ENCODE measurements at places on chromosomes 7 and 10.

DNA sequence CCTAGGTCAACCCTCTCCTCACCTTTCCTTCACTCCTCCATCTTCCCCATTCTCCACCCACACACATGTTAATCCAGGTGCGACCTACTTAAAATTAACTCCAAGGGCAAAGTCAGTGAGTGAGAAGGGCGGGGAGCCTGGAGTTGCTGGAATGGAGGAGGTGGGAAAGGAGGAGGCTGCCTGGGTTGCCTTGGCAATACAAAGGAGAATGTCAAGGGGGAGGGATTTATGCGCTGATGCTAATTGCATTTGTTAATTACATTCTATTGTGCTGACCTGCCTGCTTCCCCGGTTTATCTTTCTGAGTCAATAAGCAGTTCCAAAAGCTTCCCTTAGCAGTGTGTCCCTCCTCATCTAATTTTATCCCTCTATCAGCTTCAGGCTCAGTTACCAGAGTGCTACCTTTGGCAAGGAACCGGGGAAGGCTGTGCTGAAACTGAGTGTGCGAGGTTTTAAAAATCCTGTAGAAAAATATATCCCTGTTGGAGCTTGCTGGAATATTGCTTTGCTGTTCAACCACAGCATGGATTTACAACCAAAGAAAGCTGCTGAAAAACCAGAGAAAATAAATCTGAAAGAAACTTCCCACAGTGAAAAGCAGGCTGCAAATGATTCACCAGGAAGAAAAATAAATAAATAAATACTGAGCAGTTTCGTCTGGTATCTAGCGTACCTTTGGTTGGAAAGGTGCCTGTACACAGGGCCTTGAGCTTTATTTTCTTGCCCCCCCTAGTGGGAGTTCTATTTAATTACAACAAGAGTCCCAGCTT, 113.2 kb upstream of the DGKB start:
- no peak for DNase-seq

DNA sequence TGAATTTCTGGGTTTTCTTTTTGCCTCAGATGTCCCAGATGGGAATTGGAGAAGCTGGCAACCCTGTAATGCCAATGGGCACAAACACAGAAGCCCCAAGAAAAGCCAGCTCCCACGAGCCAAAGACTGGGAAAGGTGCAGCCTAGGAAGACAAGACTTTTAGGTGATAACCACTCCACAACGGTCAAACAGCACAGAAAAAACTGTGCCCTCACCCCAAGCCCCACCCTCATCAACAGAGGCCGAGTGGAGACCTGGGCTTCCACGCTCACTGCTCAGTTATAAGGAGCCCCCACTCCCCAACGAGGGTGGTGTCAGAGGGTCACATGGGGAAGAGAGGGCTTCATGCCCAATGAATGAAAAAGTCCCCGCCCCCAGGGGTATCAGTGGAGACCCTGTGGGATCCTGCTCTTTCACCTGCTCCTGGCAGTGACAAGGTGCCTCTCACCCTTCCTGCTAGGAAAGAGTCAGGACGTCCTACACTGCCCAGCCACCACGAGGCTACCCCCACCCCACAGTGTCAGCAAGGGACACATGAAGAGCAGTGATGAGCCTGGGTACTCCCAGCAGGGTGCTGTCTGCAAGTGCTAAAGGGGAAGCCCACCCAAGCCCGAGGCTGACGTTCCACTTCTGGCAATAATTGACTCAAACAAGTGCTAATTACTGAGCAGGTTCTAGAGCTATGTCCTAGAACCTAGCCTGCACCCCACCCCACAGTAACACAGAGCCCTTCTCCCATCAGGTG, 8.3 kb downstream of the TMEM273 start:
- peak; percentile 44 for DNase-seq

GRCh38 chr10:49534670-49535381, 4.1 kb downstream of the ERCC6 start:
- DNase-seq: no peak

DNA sequence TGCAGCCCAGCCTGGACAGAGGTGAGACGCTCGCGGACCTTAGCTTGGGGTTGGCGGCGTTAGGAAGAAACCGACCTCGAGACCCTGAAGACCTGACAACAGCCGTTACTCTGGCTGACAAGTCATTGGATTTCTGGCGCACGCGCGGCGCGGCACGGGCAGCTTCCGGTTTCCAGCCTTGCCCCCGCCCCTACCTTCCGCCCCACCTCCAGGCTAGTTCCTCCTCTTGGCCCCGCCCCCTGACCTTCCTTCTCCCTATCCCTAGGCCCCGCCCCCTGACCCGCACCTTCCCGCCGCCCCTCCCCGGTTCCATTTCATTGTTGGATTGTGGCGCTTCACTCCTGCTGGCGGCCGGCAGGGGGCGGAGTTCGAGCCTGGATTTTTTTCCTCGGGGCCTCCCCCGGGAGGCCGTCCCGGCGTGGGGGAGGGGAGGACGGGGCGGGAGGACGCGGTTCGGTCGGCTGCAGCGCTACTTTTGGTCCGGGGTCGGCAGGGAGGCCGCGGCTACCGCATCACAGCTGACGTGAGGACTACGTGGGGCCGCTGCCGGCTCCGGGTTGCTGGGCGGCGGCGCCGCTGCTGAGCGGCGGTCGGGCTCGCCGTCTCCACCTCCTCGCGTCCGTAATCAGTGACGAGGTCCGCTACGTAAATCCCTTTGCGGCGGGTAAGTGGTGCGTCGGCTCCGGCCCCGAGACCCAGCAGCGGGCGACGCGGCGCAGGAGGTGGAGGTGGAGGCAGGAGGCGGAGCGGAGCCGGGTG, at the start of gene CREM:
TSS of gene CREM (plus strand) at position 317 of the 759 bp plus-strand sequence. CDS start 10,990 bp downstream, outside the sequence.
- peak; percentile 99 for DNase-seq

GRCh38 chr7:32385316-32385956, 104.7 kb downstream of the LSM5 start:
- no peak for DNase-seq

- no peak for DNase-seq
Observed at GRCh38 chr10:19169684-19170083, 121.1 kb downstream of the MALRD1 start.

DNA sequence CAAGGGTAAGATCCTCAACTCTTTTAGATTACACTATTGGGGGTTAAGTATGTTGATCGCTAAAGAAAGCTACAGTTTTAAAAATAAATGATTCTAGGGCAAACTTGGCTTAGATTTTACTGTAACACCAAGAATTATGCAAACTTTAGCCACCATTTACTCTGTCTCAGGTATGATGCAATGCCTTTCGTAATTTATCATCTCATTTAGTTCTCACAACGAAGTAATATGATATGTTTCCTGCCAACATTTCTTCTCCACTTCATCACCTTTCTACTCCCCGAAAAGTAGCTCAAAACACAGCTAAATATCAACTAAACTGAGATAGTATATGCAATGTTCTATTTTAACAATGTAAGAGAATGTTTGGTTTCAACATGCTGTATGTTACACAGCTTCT, 21.1 kb downstream of the FAM133B start:
- no peak for DNase-seq

- DNase-seq: no peak
Observed at GRCh38 chr10:111739125-111739873, 444.3 kb downstream of the GPAM start.

- no peak for DNase-seq
Observed at GRCh38 chr7:103989200-103989784, at the start of gene RELN. Gene RELN, minus strand, starts transcription at chr7:103989658. Its CDS starts 302 bp downstream, at chr7:103989356.

DNA sequence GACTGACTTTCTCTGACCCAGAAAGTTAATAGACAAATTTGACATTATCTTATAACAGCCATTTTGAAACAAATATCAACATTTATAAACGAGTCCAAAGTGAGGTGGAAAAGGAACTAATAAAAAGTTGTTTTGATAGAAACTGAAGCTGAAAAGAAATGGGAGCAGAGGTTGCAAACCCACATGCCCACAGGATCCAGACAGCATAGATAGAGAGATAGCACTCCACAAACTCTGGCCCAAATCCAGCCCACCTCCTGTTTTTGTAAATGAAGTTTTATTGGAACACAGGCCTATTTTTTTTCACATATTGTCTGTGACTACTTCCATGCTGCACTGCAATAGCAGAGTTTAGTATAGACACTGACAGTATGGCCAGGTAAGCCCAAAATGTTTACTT, 171.9 kb downstream of the PRKG1 start:
- DNase-seq: no peak

GRCh38 chr7:31875424-31875823, 188.4 kb downstream of the PPP1R17 start:
- peak; percentile 26 for DNase-seq

DNA sequence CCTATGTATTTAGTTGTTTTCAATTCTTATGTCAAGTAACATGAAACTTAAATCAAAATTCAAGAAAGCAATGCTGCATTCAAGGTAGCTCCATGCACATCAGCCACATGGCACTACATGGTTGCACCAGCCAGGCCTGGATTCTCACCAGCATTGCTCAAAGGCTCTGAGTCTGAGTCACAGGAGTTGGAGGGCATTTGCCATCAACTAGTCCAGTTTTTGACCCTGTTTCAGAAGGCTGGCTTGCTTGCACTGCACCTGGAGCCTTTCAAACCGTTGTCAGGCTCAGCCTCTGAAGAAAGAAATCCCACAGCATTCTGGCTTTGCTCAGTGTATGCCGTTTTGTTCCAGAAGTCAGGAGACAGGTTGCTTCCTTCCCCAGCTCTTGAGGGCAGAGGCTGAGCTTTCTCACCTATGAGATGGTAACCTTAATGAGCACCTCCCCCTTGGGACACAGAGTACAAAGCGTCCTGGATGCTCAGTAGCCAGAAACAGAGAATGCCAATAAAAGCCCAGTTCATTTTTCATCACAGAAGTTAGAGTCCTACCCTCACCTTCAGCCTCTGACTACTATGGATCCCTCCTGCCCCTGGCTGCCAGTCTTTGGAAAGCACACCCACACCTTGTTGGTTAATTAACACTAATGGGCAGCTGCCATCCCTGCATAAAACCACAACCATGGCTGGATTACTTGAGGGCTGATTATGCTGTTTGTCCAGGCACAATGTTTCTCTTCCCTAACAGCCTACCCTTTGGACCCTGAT, 288.4 kb upstream of the LRRTM3 start:
- no peak for DNase-seq

- no peak for DNase-seq
Observed at GRCh38 chr10:132455986-132456847, 59.2 kb downstream of the PWWP2B start.

- DNase-seq: no peak
Observed at GRCh38 chr7:104933521-104933988, 80.5 kb upstream of the KMT2E start.

DNA sequence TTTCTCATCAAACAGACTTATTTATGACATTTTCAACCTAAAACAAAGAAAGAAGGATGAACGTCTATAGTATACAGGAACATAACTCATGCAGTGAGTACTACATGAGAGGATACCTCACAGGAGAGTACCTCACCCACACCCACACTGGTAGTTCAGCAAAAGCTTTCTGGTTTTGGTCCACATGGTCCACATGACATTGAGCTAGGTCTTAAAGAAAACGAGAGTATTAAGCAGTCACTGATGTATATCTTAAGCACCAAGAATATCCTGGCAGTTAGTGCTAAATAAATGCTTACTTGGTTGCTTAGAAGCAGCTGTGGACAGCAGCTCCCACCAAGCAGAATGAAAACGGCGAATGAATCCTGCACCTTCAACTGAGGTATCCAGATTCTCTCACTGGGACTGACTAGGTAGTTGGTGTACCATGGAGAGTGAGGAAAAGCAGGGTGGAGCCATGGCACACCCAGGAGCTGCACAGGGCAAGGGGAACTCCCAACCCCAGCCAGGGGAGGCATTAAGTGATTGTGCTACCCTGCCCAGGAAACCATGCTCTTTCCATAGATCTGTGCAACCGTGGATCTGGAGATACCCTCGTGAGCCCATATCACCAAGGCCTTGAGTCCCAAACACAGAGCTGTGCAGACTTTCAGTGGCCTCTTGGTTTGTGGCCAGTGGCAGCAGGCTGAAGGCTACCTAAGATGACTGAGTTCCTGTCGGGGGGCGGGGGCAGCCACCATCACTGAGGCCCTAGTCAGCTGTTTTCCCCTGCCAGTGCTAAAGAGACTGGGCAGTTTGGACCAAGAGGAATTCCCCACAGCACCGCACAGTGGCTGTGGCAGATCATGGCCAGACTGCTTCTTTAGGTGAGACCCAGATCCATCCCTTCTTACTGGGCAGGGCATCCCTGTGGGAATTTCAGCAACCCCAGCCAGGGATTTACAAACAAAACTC, 143.4 kb downstream of the SGMS1 start:
- no peak for DNase-seq

- peak; percentile 83 for DNase-seq
Observed at GRCh38 chr7:75772081-75773077, at the start of gene CCL26. Gene CCL26, minus strand, starts transcription at chr7:75772211. Its CDS starts 35 bp downstream, at chr7:75772176.

- DNase-seq: no peak
Observed at GRCh38 chr7:82019551-82020475, 250.0 kb upstream of the HGF start.

GRCh38 chr10:64476506-64476905, 955.3 kb downstream of the REEP3 start:
- no peak for DNase-seq

DNA sequence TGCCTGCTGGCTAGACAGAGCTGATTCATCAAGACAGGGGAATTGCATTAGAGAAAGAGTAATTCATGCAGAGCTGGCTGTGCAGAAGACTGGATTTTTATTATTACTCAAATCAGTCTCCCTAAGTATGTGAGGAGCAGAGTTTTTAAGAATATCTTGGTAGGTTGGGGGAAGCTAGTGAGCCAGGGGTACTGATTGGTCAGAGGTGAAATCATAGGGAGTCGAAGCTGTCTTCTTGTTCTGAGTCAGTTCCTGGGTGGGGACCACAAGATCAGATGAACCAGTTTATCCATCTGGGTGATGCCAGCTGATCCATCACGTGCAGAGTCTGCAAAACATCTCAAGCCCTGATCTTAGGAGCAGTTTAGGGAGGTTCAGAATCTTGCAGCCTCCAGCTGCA, 39.8 kb downstream of the FOXI2 start:
- DNase-seq: no peak

- DNase-seq: no peak
Observed at GRCh38 chr7:98165827-98166667, 45.2 kb upstream of the BHLHA15 start.

GRCh38 chr7:116511552-116512519, 12.3 kb downstream of the CAV2 start:
- no peak for DNase-seq

GRCh38 chr7:84085998-84086397, 108.6 kb downstream of the SEMA3A start:
- DNase-seq: no peak

DNA sequence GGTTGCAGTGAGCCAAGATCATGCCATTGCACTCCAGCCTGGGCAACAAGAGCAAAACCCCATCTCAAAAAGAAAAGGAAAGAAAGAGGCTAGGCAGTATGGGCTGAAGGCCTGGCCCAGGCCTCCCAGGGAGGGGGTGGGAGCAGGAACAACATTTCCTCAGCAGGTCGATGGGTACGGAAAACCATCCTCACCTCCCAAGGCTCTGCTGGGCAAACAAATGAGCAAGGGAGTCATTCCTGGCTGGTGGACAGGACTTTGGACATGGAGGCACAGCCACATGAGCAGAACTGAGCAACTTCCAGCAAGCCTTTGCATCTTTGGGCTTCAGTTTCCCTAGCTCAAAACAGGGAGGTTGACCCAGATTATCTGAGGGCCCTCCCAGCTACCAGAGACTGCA, 13.0 kb downstream of the OGDHL start:
- DNase-seq: no peak

DNA sequence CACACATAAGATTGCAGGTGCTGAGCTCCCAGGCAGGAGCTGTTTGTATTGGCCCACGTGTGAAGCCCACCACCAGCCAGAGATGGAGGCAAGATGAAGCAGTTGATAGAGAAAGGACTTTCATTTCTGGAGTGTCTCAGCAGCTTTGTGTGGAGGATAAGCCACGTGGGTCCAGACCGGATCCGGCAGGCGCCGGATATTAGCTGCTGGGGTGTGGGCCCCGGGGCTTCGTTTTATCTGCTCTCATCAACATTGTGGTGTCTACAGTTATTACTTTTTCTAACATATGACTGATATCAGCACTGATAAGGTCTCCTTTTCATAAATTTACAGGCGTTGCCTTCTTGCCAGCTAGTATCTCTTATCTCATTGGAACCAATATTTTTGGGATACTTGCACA, 25.5 kb downstream of the SLC18A2 start:
- no peak for DNase-seq

Data from tibial artery (tissue), 4 donors.